ENCODE measurements at places on chromosomes 13 and 19.

DNA sequence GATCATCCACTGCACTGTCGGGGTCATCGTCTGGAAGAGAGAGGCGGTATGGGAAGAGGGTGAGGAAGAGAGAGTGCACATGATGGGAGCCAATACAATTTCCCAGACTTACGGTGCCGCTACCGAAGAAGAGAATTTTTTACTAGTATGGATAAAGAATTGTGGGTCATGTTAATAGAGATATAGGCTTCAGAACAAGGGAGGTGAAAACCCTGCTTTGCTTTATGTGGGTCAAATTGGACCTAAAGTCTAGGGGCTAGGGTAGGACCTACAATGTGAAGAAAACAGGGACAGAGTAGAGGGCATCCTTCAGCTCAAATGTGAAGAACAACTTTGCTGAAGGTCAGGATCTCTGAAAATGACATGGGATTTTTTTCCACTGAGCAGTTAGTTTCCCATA lies 29.9 kb downstream of the UNC13A start:
- DNase-seq = no peak

- no peak for DNase-seq
These were observed 29.0 kb downstream of the URI1 start for GRCh38 chr19:29971002-29971401.

DNA sequence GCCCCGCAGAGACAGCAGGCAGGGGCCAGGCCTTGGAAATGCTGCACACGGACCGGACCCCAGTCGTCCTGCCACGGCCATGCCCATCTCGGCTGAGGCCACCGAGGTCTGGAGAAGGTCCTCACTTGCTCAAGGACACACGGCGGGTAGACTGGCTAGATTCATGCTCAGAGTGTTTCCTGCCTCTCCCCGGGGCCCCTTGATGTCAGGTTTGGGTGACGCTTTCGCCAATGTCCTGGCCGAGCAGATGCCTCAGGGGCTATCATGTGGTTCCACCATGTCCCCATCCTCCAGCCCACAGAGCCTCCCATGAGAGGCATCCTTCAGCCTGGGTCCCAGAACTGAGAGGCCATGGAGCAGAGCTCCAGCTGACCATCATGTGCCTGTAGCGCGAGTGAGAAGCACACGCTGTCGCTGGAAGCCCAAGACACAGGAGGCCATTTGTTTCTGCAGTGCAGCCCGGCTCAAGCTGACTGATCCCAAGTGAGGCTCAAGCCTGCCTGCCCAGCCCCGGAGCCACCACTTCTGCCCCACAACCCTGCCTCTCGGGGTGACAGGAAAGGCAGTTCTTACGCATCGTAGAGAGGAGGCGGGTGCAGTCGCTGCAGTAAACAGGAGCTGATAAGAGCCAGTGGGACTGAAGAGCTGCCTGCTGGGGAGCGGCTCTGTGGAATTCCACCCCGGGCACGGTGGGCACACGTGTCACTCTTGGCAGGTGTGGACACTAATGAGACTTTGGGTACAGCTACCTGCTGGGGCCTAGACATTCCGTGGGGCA lies 53.9 kb upstream of the GAS6 start:
- DNase-seq = no peak

GRCh38 chr13:97386801-97387484 lies 47.0 kb upstream of the RAP2A start:
- no peak for DNase-seq

DNA sequence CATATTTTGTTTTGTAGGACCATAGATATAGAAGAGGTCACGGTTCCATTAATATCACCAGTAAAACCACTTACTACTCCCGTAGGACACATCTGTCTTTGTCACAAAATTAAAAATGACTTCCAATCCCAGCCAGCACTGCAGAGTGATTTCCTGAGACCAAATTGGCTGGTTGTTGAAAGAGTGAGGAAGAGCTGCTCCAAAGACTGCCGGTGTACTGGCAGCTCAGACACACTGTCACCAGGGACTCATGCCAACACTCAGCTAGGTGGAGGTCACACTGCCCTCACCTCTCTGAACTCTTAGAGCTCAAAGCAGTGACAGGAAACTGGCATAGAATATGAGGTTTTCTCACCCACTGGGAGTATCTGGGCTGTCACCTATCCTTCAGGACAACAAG lies 52.1 kb downstream of the FLT1 start:
- no peak for DNase-seq

GRCh38 chr13:101837288-101837687 lies 384.8 kb downstream of the ITGBL1 start:
- DNase-seq = no peak

DNA sequence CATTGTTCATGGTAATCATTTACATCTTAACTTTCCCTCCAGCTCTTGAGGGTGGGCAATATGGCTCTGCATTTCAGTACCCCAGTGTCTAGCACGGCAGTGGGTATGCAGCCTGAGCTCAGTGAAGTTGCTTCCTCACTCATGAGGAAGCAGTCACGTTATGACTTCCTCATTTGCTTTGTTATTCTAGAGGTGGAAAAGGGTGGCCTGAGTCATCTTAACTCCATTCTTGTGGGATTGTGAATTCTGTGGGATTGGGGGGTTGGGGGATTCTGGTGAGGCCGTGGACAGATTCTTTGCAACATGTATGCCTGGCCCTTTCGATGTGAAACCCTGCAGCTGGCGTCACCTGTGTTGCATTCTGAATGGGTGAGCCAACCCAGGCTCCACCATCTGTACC lies 406.7 kb upstream of the ZNF507 start:
- DNase-seq = no peak

DNA sequence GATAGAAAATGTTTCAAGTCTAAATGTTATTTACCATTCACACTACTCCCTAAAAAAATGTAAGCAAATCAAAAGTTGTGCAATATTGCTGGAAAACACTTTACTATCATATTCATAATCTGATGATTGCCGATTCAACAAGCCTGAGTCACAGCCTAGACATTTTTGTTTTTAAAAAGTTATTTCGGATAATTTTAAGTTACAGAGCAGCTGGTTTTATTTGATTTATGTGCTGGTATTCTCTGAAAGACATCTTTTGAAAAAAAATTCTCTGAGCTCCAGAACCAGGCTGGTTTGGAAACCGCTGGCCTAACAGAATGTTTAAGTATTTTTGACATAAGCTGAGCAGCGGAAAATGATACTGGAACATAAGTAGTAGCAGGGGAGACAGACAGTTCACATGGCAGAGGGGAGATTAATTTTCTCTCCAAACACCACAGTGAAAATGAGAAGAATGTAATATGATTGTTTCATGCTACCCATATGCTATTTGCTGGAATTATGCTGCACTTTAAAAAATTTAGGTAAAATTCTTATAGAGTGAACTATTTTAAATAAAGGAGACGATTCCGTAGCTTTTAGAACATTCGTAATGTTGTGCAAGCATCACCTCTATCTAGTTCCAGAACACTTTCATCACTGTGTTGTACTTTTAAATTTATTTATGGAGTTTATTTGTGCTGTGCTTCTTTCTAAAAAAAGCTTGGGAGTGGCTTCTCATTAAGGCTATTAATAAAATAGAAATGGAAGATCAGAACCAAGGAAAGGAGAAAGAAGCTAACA lies 36.1 kb downstream of the TBC1D4 start:
- no peak for DNase-seq

DNA sequence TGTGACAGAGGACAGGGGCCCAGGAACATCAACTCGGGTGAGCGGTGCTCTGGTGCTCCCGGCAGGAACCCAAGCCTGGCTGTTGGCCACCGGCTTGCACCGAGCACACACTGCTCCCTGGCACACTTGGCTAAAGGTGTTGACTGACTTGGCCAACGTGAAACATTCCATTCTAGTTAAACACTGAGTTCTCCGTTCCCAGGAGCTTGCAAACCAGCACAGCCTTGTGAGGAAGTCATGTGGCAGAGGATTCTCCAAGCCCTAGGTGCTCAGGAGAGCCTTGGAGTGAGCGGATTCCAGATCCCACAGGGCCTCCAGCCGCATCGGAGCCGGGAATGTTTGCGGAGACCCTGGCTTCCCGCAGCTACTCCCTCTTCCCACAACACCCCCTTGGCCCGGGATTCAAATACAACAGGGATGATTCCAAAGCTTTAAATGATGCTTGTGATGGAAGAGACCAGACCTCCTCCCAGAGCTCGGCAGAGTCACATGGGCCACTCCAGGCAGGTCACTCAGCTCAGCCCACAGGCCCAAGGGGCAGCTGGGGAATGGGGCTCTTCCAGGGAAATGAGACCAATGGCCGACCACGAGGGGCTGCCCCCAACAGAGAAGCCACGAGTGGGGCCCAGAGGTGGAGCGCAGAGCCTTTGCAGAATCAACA lies 2.9 kb downstream of the C13orf46 start:
- DNase-seq = no peak

- DNase-seq = no peak
These were observed 576.0 kb downstream of the PCDH17 start for GRCh38 chr13:58207501-58207900.

DNA sequence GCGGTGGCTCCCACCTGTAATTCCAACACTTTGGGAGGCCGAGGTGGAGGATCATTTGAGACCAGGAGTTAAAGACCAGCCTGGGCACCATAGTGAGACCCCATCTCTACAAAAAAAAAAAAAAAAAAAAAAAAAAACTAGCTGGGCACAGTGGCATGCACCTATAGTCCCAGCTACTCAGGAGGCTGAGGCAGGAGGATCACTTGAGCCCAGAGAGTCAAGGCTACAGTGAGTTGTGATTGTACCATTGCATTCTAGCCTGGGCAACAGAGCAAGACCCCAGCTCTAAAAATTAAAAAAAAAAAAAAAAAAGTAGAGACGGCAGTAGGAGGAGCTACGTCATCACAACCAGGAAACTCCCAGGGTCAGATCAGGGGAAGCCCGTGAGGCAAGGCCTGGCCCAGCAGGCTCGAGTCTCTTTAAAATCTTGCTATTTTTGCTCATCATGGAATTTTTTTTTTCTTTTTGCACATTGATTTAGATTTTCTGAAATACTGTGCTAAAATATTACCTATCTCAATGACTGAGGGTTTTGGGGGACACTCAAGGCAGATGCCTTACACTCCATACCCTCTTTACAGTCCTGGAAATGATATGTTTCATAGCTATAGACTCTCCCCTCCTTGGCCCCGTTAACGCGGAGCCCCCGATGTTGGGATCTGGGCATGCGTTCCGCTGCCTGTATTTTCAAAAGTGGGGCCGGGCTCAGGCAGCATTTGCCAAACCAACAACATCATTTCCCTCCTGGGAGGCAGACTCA lies 44.4 kb upstream of the USE1 start:
- DNase-seq = no peak

- no peak for DNase-seq
These were observed 33.6 kb downstream of the ZNF383 start for GRCh38 chr19:37251308-37252229.

GRCh38 chr19:17075864-17076542 lies 426 bp downstream of the MYO9B start:
- DNase-seq = peak; percentile 26

DNA sequence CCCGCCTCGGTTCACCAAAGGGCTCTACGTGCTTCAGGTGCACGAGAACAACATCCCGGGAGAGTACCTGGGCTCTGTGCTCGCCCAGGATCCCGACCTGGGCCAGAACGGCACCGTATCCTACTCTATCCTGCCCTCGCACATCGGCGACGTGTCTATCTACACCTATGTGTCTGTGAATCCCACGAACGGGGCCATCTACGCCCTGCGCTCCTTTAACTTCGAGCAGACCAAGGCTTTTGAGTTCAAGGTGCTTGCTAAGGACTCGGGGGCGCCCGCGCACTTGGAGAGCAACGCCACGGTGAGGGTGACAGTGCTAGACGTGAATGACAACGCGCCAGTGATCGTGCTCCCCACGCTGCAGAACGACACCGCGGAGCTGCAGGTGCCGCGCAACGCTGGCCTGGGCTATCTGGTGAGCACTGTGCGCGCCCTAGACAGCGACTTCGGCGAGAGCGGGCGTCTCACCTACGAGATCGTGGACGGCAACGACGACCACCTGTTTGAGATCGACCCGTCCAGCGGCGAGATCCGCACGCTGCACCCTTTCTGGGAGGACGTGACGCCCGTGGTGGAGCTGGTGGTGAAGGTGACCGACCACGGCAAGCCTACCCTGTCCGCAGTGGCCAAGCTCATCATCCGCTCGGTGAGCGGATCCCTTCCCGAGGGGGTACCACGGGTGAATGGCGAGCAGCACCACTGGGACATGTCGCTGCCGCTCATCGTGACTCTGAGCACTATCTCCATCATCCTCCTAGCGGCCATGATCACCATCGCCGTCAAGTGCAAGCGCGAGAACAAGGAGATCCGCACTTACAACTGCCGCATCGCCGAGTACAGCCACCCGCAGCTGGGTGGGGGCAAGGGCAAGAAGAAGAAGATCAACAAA lies 2.6 kb downstream of the PCDH17 start:
- no peak for DNase-seq

DNA sequence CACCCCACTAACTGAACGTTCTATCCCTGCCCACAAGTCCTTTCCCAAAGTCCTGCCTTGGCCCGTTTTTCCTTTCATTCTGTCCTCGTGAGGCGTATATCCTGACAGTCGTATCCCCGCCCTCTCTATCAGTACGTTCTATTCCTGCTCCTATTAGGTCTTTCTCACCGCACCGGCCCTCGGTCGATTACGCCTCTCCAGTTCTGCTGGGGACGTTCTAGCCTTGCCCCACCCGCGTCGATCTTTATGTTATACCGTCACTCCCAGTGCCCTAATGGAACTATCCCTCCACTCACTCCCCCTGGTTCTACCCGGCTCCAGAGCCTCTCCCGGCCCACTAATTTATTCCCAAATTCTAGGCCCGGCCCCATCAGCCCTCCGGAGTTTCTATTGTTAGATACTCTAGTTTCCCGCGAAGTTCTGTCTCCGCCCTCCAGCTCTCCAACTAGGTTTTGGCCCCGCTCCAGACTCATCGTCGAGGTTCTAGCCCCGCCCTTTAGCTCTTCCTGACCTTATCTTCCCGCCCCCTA lies 2.0 kb downstream of the PLAUR start:
- no peak for DNase-seq

DNA sequence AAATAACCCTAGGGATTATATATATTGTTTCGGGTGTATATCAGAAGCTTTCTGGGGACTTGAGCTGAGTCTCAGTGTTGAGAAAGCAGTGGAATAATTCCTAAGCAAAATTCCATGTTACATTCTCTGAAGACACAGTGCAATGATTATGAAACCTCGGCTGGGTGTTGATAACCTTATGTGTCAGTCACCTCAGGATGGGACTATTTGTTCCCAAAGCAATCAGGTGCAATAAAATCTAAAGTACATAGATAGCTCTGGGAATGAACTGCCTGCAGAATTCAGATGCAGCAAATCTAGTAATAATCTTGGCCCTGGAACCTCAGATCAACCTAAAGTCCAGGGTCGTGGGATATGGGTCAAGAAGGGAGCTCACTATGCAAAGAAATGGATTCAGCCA lies 53.0 kb downstream of the EDNRB start:
- DNase-seq = no peak
